ENCODE measurements at places on chromosomes 2 and 18.

- no peak for DNase-seq
Observed at GRCh38 chr2:187986390-187987105, 305.1 kb upstream of the GULP1 start.

- no peak for DNase-seq
Observed at GRCh38 chr2:207219676-207220501, 54.1 kb upstream of the KLF7 start.

- DNase-seq = no peak
Observed at GRCh38 chr18:78772360-78773302, 207.0 kb upstream of the SALL3 start.

DNA sequence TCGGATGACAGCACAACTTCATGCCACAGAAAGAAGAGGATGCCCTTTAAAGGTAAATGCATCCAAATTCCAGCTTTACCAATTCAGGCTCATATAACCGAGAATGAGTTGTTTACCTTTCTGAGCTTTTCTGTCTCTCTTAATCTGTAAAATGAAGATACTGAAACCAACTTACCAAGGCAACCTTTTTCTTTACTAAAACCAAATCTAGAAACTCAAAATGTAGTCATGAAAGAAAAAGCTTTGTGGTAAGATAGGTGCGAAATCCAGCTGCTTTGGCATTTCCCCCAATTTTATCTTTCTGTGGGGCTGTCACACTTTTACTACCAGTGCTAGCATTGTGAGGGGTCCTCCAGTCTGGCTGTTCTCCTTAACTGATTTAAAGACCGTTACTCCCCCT is 240.4 kb downstream of the IKZF2 start:
- no peak for DNase-seq

GRCh38 chr18:28767201-28767600 is 590.3 kb upstream of the CDH2 start:
- no peak for DNase-seq

GRCh38 chr2:46534589-46534988 is 55.2 kb downstream of the TMEM247 start:
- no peak for DNase-seq

GRCh38 chr18:49431165-49431962 is 29.1 kb downstream of the DYM start:
- DNase-seq = no peak

DNA sequence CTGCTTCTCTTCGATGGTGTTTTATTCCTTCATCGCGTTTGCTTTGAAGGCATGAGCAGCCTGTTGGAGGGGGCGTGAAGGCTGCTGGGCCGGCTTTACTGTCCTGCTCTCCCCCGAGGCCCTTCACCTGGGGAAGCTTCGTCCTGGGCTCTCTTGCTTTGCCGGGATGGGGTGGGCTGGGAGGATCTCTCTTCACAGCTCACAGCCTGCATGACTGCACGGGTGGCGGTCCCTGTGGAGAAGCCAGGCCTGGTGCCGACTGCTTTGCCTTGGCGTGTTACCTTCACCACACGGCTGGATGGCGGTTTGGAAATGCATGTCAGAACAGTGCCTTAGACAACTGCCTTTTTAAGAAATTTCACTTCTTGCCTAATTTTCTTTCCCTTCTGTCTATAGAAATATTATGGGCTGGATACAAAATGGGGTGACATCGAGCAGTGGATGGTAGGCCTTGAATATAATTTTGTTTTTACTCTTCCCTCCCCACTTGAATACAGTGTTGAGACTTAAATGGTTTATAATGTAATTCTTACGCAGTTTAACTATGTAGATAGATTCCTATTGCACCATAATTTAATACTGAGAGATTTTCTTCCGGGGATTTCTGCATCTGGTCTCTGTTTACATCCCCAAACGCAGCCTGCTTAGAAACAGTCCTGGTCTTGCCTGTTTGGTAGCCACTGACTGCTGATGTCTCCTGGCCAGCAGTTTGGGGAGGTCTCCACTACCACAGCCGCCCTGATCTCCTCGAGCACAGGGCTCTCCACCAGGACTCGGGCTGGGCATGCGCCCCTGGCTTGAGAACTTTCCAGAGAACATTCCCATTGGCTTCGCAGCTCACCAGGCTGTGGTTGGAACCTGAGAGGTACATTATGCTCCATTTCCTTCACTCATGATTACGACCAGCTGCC is 81.0 kb upstream of the RBM44 start:
- no peak for DNase-seq

- DNase-seq = no peak
Observed at GRCh38 chr18:8976606-8977005, 125.9 kb upstream of the NDUFV2 start.

GRCh38 chr18:79469751-79470505 is 74.2 kb downstream of the NFATC1 start:
- DNase-seq = no peak

DNA sequence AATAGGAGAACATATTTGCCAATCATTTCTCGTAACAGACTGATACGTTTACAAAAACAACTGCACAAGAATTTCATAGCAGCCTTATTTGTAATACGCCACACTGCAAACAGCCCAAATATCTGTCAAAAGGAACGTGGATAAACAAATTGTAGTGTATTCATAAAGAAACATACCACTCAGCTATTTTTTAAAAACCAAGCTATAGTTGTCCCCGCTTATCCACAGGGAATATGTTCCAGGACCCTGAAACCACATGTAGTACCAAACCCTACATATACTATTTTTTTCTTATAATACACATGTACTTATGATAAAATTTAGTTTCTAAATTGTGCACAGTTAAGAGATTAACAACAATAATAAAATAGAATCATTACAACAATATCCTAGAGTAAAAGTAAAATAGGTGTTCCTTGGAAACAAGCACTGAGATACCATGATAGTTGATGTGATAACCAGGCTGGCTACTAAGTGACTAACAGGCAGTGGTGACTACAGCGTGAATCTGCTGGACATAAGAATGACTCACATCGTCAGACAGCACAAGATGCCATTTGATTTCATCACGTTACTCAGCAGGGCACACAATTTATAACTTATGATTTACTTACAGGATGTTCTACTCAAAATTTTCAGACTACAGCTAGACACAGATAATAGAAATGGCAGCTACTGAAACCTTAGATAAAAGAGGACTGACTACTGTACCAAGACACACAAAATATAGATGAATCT is 367.4 kb downstream of the NCKAP5 start:
- DNase-seq = no peak

DNA sequence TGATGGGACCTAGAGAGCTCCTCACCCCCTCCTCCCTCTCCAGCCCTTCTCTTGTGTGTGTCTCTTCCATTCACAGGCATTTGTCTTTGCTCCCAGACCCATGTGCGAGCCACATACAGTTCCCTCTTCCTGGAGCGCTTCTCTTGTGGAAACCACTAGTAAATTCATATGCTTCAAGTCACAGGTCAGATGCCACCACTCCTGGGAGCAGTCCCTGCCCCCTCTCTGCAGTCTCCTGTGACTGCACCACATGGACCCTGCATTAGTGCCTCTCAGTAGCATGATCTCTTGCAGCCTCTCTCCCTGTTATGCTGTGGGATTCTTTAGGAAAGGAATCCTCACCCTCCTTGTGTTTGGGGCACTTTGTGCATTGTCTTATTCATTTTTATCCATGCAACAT is 96.5 kb upstream of the NFATC1 start:
- DNase-seq = no peak

DNA sequence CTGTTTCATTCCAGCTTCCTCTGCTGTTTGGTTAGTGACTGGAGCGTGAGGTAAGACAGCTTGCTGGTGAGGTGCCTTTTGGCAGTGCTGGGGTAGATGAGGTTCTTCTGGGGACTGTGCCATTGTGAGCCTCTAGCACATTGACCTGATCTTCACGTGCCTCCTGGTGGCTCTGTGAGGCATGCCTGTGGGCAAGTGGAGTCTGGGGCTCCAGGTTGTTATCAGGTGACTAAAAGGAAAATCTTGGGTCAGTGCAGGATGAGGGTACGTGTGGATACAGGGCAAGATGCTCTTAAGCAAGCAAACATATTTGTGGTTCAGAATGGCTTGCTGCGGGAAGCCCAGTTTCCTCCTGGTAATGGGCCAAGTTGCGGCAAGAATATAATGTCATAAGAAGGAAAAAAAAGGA is 75.4 kb downstream of the FHOD3 start:
- DNase-seq = no peak

GRCh38 chr2:31373127-31373526 is 41.4 kb downstream of the XDH start:
- no peak for DNase-seq

DNA sequence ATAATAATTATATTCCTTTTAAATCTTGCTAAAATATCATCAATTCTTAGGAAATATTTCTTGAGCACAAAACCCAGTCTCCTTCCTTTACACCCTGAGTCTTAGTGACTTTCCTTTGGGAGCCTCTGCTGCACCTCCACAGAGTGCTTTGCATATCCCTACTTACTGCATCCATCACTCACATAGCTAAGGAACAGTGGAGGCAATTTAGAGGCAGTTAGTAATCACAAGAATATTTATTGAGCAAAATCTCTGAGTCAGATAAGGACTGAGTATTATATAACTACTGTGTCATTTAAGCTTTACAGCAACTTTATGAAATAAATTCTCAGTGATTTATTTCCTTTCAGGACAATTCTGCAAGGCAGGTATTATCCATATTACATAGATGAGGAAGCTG is 327.7 kb downstream of the TMX3 start:
- no peak for DNase-seq

GRCh38 chr2:145538661-145539350 is 1018.9 kb upstream of the ZEB2 start:
- no peak for DNase-seq

GRCh38 chr2:197675246-197675645 is at the start of gene RFTN2:
Gene RFTN2 (minus strand): TSS chr2:197675587. CDS start chr2:197675458, 129 bp downstream.
- DNase-seq = no peak

DNA sequence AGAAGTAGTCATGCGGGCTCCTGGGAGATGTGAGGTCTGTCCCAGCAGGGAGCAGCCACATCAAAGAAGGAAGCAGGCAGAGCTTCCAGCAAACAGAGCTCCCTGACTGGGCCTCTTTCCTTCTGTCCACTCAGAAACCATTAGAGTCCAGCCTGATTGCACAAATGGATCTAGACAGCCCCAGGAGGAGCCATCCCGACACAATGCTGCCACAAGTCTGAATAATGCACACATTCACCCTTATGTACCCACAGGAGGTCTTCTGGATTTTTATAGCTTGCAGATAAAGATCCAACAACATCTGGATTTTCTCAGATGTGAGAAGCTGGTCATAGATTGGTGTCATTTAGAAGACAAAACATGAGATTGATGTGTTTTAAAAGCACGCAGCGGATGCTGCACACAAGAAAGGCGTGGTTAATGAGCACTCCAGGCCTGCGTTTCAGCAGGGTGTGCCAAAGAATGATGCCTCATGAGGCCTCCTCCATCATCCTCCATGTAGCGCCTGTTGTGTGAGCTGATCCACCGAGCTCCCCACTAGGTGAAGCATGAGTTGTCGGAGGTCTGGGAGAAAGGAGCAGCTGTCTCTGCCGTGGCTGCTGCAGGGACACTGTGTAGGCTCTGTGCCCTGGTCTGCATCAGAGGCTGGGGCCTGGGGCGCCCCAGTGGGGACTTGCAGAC is 60.6 kb downstream of the MTCL1 start:
- no peak for DNase-seq
